ENCODE measurements at places on chromosomes 3 and 15.
A peak's percentile ranks its signal among the peaks of the same experiment; 100 is the strongest.

GRCh38 chr3:14389716-14390115, 12.7 kb upstream of the SLC6A6 start:
- no peak for DNase-seq

- DNase-seq: no peak
These were observed 54.9 kb downstream of the CYP11A1 start for GRCh38 chr15:74312445-74313007.

DNA sequence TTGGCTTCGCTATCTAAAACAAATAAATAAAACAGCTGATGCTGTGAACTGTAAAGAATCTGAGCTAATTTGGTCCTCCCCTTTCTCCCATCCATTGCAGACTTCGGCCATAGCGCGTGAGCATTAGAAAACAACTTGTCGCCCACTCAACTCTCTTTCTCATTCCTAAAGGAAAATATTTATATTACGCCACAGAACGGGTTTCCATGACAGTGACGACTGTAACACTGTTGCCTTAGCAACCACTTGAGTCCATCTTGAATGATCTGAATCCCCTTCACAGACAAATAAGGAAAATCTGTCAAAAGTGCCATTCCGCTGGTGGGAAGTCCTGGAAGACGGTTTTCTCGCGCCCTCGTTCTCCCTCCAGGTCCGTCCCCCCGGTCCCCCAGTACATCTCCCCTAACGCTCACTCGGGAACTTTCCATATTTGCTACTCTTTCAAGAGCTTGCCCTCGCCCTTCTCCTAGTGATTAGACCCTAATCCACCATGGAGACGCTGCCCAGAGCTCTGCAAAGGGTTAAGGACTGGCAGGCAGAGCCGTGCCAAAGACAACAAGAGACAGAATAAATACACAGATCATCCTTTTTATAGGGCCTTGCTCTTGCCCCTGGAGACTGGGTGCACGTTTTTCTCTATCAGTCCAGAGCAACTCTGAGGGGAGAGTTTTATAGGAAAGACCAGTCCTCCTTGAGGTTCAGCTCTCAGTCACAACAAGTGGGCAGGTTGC, 50.5 kb downstream of the CRYGS start:
- DNase-seq: no peak

GRCh38 chr3:42175386-42176240, 84.5 kb downstream of the TRAK1 start:
- DNase-seq: no peak

DNA sequence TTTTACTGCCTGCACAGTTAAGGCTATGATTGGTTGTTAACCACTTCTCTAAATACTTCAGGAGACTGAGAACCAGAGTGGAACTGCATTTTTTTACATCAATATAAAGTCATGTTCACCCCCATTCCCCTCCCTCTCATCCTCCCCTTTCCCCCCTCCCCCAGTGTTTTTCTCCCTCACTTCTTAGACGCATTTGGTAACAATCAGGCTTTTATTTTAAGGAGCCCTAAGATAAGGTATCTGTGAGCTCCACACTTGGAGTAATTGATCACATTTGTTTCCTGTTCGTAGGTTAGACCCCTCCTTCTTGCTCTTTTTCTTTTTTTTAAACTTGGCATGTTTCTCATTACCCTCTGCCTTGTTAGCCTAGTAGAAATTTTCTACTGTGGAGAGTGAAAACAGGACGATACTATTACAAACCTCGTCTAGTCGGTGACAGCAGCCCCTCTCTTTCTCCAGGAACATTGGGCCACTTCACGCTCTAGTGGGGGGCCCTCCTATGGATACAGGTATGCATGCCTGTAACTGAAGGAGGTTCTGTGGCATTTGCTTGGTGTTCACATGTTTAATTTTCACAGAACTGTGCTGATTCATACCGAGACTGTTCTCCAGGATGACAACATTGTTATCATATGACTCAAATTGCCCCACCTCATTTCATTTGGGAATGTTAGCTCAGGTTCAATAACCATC, 314.4 kb downstream of the MECOM start:
- DNase-seq: no peak

GRCh38 chr15:67101911-67102598, 36.7 kb downstream of the SMAD3 start:
- DNase-seq: no peak

DNA sequence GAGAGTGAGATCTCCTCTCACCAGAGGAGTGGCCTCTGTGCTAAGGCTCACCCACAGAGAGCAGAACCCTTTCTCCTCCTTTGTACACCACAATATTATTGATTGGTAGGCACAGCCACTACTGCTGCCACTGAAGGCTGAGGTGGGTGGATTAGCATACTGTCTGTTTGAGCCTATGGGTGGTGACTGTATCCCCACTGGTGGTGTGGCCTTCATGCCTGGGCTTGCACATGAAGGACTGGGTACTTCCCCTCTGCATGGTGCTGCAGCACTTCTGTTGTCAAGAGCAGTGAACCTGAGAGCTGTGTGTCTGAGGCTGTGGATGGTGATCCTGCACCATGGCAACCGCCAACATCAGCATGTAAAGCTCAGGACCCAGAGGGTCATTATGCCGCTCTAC, 35.7 kb upstream of the NECTIN3 start:
- DNase-seq: no peak

DNA sequence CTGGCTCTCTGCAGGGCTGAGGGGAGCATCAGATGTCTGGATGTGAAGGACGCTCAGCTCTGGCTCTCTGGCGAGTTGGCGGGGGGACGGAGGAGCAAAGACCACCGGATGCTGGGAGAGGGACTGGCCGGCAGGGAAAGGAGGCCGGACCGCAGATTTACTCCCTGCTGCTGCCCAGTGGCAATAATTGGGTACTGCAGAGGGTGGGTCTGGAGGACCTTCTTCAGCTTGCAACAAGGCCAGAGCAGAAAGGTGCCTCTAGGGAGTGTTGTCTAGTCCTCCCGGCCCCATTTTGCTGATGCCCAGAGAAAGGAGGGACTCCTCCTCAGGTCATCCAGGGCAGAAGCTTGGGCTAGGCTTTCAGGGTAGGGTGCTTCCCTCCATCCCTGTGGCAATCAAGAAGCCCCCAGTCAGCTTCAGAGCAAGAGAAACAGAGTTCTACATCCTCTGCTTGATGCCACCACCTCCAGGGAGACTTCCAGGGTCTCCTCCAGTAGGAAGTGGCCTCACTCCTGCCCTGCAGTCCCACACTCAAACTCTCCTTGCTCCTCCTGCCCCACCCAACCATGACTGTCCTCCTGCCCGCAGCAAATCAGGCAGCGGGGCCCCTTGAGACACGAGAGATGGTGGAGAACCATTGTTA, 20.3 kb upstream of the CSPG4 start:
- DNase-seq: peak; percentile 79

GRCh38 chr15:63860555-63860954, 26.8 kb upstream of the HERC1 start:
- DNase-seq: no peak

GRCh38 chr3:89494734-89495133, 387.3 kb downstream of the EPHA3 start:
- DNase-seq: no peak

GRCh38 chr3:177746337-177746933, 549.2 kb upstream of the TBL1XR1 start:
- no peak for DNase-seq

DNA sequence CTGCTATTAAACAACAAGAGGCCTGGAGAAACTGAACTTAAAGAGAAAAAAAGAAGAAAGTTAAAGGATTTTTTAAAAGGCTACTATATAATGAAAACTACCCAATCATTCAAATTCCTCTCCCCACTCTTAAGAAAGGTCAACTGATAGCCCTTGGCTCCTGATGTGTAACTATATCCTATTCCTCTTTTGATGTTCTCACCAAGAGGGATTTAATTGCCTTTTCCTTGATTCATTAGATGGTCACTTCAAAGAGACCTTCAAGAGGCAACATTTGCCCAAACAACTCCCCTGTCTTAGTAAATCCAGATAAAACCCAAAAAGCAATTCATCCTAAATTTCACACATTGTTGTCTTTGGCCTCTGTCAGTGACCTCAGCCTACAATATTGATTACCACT, 86.0 kb downstream of the FMN1 start:
- no peak for DNase-seq

DNA sequence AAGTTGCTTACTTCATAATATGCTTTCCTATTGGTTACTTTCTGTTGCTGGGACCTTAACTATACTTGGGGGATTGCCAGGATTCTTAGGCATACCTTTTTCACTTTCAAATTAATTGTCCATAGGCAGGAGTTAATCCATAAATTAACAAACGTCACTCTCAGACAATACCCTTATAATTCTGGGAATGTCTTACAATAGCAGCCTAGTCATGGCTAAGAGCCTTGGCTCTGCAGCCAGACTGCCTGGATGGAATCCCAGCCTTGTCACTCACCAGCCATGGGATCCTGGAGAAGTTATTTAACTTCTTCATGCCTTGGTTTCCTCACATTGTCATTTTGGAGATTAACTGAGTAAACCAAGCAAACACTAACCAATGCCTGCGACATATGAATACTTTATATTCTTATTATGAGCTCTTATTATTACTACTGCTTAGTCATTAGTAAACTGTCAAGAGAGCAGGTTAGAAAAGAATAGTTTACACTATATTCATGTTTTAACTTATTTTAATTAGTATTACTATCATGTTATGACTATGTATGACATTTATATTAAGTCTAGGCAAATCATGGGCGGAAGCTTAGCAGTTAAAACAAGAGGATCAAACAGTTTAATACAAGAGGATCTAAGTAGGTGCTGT, 29.0 kb downstream of the GYG1 start:
- no peak for DNase-seq

DNA sequence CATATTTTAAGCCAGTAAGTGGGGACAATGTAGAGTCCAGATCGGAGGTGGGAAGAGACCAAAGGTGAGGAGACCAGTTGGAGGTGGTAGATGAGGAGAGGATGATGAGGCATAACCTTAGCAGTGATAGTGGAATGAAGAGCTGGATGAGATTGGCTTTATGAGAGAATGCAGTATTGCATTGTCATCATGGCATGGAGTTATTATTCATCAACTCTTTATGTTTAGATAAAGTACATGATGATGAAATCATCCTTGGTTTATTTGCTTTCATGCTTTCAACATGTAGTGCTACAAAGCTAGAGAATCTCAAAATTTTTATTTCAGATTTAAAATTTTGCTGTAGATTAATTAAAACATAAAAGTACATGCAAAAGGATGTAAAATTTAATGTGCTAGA, 64.0 kb downstream of the PPM1L start:
- no peak for DNase-seq

- peak; percentile 91 for DNase-seq
These were observed at the start of gene DHX30 for GRCh38 chr3:47802734-47803479. Gene DHX30 (plus strand): TSS chr3:47803138. CDS start chr3:47810684, 7,546 bp downstream.

DNA sequence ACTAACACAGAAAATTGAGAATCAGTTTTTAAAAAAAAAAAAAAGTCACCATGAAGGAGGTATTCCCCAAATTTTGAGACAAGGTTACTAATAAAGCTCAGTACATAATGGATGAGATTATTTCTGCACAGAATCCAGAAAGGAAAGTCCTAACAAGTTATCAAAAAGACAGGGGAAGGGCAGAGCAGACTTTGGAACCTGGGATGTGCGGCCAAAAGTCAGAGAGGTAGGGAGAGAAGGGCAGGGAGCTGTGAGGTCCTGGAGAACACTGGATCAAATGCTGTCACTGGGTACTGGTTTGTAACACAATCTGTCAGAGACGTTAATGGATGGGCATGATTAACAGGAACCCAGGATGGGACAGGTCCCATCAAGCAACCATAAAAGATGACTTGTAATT, 12.2 kb upstream of the LACTB start:
- DNase-seq: no peak
